ENCODE measurements at places on chromosomes 7 and 10. TPM values are rescaled to one million over a fixed set of nuclear protein-coding genes. Genes with fewer than 3 reads are reported as not detected.
A peak's percentile ranks its signal among the peaks of the same experiment; 100 is the strongest.

DNA sequence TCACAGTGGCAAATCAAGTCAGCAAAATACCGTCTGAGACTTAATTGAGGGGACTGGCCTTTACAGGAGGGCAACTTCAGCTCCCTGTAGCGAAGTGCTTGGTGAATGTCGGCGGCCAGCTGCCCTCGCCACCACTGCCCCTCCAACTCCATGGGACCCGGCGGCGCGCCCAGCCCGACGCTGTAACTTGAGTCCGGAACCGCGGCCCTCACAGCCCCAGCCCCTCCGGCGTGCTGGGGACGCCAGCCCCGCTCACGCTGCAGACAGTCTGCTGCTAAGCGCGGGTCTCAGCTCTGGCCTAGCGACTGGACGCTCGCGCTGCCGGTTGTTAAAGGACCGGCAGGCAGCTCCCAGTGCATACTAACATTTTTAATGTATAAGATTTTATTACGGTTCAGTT, 113.4 kb upstream of the NUPR2 start:
- DNase-seq, result no peak

DNA sequence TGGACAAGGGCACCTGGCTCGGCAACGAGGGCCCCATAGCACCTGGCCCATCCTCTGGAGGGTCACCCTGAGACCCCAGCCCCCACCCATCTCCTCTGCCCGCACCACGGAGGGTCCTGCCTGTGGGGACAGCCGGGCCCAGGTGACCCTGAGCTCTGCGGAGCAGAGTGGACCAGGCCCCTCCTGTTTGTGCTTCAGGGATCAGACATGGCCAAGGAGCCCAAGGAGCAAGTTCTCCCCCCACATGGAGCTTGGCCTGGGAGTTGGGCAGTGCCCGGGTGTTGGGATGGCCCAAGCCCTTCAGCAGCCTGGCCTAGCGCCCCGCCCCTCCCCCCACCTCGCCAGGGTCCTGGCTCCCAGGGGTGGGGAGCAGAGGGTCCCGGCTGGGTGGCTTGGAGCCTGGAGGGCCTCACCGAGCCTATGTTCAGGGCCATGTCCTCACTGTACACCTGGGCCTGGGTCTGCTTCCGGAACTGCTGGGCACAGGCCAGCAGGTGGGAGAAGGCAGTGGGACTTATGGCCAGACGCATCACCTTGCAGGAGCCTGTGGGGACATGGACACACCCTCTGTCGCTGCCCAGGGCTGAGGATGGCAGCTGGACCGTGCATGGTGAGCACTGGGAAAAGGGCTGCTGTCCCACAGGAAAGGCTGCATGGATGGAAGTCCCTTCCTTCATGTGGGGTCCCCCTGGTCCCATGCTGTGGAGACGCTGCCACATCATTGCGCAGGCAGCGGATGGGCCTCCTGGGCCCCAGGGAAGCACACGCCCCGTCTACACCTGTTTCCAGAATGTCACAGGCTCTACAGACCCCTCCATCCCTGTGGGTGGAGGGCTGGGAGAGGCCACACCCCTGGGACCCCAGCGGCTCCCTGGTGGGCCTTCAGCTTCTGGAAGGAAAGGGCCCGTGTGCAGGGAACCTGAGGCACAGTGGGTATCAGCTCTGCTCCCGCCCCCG, 49.2 kb upstream of the NKX6-2 start:
- DNase-seq, result no peak

DNA sequence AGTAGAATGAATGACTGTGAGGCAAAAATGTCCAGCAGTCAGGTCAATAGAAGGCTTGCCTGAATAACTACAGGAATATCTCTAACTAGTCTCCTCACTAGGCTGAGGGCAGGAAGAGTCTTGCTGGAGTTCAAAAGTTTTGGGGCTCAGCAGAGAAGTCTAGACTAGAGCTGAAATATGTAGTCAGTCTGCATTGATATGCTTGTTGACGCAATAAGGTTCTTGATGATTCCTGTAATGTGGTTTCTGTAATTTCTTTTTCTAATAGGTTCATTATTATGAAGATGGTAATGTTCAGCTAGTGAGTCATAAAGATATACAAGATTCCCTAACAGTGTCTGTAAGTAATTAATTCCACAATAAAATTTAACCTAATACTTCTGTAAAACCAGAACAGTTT, 41.5 kb upstream of the ST7 start:
- DNase-seq, result no peak

- peak; percentile 56 for DNase-seq
Measured at GRCh38 chr10:43136995-43137716, 1.1 kb upstream of the CSGALNACT2 start.

DNA sequence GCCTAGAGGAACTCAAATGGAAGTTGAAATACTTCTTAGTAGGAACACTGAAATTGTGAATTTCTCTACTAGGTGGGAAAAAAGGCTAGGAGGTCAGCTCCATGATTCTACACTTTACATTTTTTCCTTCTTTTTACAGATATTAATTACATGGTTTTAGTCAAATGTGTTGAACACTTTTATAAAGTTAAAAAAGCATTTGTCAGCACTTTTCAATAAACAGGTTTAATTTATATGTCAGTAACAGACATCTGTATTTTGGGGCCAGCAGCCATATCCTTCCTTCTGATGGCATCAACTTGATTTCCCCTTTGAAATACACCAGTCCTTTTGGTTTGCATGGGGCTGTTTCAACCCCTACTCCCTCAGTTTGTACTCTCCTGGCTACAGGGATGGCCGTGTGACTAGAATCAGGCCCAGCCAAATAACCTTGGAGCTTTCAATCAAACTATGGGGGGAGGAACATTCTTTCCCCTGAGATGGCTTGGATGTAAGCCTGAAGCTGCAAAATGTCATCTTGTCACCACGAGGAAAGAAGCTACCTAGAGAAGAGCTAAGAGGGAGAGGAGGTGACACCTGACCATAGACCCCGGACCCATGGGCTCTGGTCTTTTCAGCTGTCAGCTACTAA, 171.0 kb upstream of the NEBL start:
- no peak for DNase-seq

DNA sequence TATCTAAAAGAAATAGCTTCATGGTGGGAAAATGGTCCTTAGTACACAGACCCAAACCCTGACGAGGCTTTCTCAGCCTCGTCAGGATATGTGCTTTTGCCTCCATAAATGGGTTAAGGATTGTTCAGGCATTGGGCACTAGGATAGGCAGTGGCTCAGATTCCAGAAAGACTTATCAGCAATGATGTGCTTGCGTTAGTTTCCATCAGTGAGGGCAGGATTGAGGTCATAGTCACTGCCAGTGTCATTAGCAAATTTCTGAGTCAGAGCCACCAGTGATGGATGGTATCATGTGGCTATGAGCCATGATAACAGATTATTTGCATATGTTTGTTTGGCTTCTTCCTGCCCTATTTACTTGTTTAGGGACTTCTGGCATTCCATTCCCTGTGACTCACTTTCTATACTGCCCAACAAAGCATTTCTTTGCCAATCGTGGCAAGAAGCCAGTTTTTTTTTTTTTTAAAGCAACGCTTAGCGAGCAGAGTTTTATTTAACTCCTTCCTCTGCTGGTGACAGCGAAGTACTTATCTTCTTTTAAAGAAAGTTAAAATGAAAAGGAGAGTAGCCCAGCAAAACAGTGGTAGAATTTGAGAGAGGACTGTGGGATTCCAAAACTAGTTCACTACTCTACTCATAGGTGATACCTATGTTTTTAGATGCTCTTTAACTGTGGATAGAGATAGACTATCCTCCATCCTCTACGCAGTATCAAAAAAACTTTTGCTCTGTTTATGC, 44.4 kb downstream of the MYPN start:
- peak; percentile 97 for DNase-seq

Gene ZNF467
- total RNA-seq, result 0.27 TPM

DNA sequence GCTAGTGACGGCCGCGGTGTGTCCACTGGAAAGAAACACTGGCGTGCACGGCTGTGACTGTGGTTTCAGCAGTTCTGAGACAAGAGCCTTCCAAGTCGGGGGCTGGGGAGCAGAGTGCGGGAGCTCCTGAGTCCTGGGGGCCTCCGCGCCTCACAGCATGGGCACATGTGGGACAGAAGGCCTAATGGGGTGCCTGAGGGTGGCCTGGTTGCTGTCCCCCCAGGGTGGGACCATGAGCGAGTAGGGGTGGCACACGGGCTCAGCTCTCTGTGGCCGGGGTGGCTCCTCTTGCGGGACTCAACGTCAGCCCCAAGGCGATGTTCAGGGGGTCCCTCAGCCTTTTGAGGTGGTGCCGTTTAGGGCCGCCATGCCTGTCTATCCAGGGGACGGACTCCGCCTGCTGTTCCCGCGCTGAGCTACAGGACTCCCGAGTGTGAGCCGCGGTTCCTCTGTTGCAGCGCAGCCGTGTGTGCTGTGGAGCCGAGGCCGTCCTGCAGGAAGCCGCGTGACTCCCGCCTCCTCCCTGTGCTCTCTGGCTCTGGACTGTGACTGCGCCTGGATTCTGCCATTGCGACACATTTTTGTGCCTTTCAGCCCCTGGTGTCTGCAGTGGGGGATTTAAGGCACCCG, 23.5 kb upstream of the CHST12 start:
- DNase-seq, result no peak

- DNase-seq, result no peak
Measured at GRCh38 chr10:97445357-97445721, 467 bp downstream of the EXOSC1 start.
